Tongue (tissue), 3 donors: ENCODE measurements at places on chromosomes 5 and 9. TPM values are rescaled to one million over a fixed set of nuclear protein-coding genes. Genes with fewer than 3 reads are reported as not detected.

DNA sequence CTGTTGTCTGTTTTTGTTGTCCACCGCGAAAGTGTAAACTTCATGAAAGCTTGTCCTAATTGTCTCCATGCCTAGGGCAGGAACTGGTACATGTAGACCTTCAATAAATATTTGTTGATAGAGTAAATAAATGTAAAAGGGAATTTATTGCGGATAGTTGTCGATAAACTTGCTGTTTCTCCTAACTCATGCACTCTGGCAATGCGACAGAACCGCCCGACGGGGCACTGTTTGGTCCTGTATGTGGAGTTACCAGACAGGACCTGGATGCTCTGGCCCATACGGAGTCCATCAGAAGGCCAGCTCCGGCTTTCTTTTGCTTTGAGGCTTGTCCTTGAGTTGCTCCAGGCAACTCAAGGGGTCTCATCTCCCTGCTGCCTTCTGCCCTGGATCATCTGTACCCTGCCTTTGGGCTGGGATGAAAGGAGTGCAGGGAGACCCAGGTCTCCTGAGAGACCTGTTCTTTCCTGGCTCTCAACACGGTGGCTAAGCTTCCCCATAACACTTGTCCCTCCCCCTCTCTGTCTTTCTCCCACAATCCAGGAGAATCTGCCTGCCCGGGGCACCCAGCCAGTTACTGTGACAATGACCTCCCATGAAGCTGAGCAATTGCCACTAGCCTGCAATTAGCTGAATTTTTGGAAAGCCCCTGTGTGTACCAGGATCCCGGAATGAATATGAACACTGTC, 149.5 kb upstream of the PTCH1 start:
- DNase-seq: no peak

- DNase-seq: no peak
Observed at GRCh38 chr5:40623480-40624420, 56.0 kb upstream of the PTGER4 start.

DNA sequence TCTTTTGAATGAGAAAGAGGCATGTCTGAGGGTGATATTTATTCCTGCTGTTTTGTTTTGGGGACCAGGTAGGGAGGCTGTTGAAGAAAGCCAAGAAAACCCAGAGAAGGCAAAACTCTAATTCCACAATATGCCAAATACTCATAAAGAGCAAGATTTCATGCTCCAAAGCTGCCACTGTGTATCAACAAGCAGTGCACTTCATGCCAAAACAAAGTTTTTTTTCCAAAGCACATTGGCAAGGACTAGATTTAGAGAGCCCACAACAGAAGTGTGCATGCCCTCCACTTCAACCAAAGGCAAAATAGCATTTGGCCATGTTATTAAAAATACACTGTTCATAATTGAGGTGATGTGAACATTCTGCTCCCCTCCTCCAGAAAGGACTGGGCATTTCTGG, 229.9 kb downstream of the EBF1 start:
- no peak for DNase-seq

DNA sequence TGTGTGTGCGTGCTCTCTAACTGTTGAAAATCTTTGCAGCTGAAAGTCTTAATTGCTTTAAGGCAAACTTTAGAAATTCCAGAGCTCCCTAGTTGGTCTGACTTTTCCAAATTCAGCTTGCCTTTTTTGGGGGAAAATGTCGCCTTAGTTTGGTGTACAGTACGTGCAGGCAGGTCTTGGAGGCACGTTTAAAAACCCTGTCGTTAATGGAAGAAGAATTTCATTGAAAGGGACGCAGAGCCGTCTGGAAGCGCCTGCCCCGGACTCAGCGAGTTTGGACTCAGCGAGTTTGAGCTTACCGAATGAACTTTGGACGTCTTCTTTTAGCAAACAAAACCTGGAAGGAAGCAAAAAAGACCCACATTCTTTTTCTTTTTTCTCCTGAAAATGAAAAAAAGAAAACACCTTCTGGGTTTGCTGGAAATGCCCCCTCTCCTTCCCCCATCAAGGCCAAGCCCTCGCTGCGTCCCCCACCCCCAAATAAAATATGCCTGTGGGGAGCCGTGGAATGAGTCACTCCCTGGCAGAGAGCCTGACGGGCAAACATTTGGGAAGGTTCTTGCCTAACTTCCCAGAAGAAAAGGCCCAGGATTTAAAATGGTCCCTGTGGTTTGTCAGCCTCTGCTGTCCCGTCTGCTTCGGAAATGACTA, 1.5 kb downstream of the NEK6 start:
- peak; percentile 85 for DNase-seq

GRCh38 chr9:7961076-7961475, 161.5 kb upstream of the DMAC1 start:
- no peak for DNase-seq

Gene CSF1R
- total RNA-seq: 21.6 TPM

- DNase-seq: no peak
Observed at GRCh38 chr9:78396087-78396486, 99.2 kb downstream of the PSAT1 start.

DNA sequence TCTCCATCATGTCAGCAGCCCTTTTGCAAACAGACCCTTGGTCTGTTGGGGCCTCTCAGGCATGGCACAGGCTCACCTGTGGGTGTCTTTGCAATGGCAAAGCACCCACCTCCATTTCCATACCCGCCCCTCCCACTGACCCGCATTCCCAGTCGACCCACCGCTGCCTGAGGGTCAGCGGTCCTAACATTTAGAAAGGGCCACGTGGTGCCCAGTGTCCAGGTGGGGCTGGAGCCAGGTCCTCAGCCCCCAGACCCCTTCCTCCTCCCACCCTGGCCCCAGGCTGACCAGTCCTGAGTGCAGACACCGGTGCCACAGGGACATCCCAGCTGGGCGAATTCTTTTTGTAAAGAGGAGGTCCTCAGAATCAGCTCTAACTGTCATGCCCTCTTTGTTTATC, 43.3 kb upstream of the CEP72 start:
- no peak for DNase-seq

Gene SPINK4
- total RNA-seq: not detected

GRCh38 chr5:168591302-168592013, 12.3 kb upstream of the PANK3 start:
- no peak for DNase-seq

Gene CERCAM
- total RNA-seq: 63.2 TPM

Gene NR5A1
- total RNA-seq: not detected

Gene FOXD4L5
- not detected for total RNA-seq

Gene MAN2A1
- 99.5 TPM for total RNA-seq

Gene CATSPER3
- not detected for total RNA-seq

GRCh38 chr9:105475302-105475701, 27.5 kb downstream of the FSD1L start:
- DNase-seq: peak; percentile 33

GRCh38 chr5:134273642-134274395, 47.9 kb upstream of the PPP2CA start:
- no peak for DNase-seq

Gene SLC6A3
- 0.10 TPM for total RNA-seq

GRCh38 chr5:84260140-84260539, 124.5 kb downstream of the EDIL3 start:
- DNase-seq: no peak

DNA sequence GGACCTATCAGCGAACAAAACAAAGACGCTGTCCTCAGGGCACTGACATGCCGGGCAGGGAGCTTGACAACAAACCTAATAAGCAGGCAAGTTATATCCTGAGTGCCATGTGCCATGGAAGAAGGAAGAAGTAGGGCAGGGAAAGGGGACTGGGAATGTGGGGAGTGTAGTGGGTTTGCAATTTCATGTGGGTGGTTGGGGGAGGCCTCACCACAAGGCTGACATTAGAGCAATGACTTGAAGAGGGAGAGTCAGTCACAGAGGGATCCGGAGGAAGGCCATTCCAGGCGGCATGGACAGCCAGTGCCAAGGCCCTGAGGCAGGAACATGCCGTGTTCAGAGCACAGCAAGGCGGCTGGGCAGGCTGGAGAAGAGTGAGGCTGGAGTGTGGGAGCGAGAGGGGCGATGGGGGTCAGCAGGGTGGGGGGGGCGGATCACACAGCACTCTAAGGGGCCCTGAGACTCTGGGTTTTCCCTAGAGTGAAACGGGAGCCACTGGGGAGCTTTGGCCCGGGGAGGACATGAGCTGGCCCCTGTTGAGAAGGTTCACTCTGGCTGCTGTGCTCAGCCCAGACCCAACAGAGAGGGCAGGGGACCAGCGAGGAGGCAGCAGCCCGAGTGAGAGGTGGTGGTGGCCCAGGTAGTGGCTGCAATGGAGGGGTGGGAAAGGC, 86.3 kb downstream of the STK10 start:
- no peak for DNase-seq

Gene PLPP6
- 5.5 TPM for total RNA-seq

GRCh38 chr5:56415356-56415765, 182.2 kb upstream of the ANKRD55 start:
- DNase-seq: no peak

Gene TSSK1B
- not detected for total RNA-seq

DNA sequence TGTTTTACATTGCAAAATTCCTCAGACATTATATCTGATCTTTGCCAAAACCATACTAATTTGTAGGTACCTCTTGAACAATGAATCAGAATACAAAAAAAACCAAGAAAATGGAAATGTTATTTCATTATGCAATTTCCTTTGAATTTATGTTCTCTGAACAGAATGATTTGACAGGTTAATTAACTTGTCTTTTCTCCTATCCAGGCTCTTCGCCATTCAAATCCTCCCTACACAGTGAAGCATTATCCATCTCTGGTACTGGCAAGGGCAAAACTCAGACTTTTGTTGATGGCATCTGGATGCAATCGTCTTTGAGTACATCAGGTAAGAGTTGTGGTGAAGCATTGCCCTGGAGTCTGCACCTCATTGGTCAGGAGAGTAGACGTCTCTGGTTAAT, 655.7 kb upstream of the ITGA1 start:
- no peak for DNase-seq
